Activated CD4-positive, alpha-beta T cell treated with anti-CD3 and anti-CD28 coated beads for 48 hours (primary cell): ENCODE measurements at places on chromosomes 1 and 21.

DNA sequence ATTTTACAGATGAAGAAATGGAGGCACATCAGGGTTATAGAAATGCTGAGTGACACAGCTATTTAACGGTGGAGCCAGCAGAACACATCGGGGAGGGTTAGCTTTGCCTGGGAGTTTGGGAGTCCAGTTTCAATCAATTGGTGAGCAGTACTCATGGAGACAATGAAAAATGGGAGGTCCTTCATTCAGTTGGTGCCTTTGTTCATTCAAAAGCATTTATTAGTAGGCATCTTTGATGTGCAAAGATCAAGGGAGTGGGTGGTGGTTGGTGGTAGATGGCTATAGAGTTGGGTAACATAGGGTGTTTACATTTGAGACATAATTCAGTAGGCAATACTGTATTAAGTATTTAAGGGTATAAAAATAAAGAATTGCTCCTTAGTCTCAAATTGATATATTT, 183.7 kb upstream of the LMO4 start:
- no peak for DNase-seq

DNA sequence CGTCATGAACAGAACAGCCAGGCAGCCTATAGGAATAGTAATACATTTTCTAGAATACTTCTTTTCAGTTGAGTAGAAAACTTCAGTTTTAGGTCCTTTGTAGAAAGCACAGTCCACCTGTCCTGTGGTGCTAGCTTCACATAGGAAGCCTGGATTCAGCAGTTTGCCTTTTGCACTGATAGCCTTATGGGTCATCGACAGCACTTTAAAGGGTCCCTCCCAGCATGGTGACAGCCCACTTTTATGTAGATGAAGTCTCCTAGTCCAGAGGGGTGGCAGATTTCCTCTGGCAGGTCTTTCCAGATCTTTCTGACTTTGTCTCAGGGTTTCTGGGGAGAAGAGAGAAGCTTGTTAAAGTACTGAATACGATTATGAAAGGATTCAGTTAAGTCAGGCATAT, 161.4 kb upstream of the TNR start:
- no peak for DNase-seq

- DNase-seq = no peak
Measured at GRCh38 chr1:156945881-156946661, 25.6 kb downstream of the LRRC71 start.

DNA sequence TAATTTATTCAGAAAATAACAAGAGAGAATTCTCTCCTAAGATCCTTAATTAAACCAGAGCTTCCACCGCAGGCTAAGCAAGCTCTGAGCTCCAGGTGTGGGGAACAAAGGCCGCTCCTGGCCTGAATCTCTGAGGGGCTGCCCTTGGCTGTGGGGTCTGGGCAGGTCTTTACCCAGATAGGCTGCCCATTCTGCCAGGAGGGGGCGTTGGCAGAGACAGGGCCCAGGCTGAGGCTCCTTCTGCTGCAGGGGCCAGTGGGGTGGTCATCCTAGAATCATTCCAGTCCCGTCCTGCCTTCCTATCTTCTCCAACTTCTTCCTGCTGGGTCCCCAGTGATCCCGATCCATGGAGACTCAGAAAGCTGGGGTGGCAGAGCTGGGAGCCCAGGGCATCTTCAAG, 82.9 kb upstream of the POU3F1 start:
- DNase-seq = no peak

GRCh38 chr21:38958940-38959691, 153.4 kb downstream of the ETS2 start:
- DNase-seq = peak; percentile 30

GRCh38 chr1:164733070-164733469, 174.1 kb downstream of the PBX1 start:
- DNase-seq = no peak

- DNase-seq = no peak
Measured at GRCh38 chr1:18928406-18928805, 26.1 kb upstream of the ALDH4A1 start.

DNA sequence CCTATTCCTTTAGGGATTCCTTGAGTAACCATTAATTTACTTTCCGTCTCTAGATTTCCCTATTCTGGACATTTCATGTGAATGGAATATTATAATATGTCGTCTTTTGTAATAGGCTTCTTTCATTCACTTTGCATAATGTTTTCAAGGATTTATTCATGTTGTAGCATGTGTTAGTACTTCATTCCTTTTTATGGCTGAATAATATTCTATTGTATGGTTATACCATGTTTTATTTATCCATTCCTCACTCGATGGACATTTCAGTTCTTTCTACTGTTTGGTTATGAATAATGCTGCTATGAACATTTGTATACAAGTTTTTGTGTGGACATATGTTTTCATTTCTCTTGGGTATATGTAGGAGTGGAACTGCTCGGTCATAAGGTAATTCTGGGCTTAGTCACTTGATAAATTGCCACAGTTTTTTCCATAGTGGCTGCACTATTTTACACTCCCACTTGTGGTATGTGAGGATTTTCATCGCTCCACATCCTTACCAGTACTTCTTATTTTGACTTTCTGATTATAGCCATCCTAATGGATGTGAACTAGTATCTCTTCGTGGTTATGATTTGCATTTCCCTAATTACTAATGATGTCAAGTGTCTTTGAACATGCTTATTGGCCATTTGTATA, 17.7 kb downstream of the PPP2R5A start:
- no peak for DNase-seq
